ENCODE measurements at places on chromosomes 3 and 15. TPM values are rescaled to one million over a fixed set of nuclear protein-coding genes. Genes with fewer than 3 reads are reported as not detected.

Gene RNF123
- 35.2 TPM for total RNA-seq

Gene LRRC34
- 6.3 TPM for total RNA-seq

Gene RLBP1
- total RNA-seq: not detected

DNA sequence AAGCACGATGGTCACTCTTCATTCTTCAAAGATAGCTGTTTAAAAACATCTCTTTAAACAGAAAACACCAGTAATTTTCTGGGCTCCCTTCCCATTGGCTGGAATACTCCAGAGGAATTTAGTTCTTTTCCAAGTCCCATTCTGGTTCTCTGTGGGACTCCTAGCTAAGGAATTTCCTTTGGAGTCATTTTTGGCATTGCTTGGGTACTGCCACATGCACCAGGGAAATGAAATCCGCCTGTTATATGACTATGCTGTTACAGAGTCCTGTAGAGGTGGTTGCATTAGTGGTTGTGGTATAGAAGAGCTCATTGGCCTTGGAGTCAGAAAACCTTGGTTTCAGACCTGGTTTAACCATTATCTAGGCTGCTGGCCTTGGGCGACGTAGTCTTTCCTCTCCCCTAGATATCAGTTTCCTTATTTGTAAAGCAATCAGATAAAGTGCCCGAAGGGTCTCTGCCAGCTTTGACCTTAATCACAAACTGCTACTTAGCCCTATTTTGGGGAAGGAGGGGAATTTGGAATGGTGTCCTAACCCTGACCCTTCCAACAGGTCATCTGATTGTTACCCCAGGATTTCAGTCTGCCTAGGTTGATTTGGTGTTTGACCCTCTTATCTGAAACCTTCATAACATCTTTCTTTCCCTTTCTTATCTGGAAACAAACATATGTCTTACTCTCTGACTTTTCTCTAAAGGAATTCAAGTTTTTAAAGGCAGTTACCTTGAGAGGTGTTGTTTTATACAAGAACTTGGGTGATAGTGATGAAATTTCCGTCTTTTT is 13.4 kb downstream of the RTP1 start:
- peaks cover 20% of the 10 kb centered on the region for H3K27me3 ChIP-seq
- no peak overlapping the region for H3K27ac ChIP-seq
- no peaks in the 10 kb centered on the region for H3K4me1 ChIP-seq
- no peaks in the 10 kb centered on the region for H3K36me3 ChIP-seq
- DNase-seq: no peak
- H3K4me3 ChIP-seq: no peak overlapping the region

DNA sequence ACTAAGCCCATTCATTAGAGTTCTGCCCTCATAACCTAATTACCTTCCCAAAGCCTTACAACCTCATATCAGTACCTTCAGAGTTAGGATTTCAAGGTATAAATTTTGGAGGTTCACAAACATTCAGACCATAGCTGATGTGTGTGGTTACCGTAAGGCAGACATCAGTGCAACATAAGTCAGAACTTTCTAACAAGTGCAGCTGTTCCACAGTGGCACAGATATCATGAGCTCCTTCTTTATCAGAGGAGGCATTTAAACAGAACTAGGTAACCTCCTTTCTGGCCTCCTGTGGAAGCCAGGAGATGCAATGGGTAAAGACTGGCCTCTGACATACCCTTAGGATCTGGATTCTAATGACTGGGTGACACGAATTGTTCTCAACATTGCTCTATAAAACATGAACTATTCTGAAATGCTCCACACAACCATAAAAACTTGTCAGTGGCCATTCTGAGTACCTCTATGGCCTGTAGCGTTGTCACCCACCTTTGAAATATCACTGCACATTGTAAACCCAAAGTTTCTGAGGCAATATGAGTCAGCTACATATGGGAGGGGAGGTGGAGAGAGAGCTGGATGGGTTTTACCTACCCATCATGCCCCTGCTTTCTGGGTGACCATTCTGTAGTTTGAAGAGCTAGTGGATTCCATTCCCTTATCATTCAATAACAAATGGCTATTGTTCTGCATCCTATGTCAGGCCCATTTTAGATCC is 546.0 kb upstream of the TBL1XR1 start:
- H3K27me3 ChIP-seq: no peaks in the 10 kb centered on the region
- no peaks in the 10 kb centered on the region for H3K4me1 ChIP-seq
- no peak for DNase-seq
- H3K4me3 ChIP-seq: no peak overlapping the region
- no peak overlapping the region for H3K27ac ChIP-seq

DNA sequence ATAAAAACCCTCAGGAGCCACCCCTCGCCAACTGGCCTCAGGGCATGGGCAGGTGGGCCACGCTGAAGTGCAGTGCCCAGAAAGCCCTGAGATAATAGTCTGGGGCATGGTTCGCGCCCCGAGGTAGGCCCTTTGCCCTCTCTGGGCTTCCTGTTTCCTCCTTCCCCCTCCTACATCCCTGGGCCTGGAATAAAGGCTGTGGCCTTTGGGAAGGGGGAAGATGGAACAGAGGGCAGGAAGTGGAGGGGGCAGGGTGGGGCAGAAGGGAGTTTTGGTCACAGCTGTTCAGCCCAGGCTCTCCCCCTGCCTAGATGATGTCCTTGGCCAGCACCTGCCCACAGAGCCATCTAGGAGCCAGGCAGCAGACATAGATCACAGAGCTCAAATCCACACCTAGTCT is 11.3 kb downstream of the CSRNP1 start:
- H3K27me3 ChIP-seq: no peaks in the 10 kb centered on the region
- H3K4me1 ChIP-seq: peaks cover 62% of the 10 kb centered on the region
- no peak overlapping the region for H3K4me3 ChIP-seq
- peaks cover 11% of the 10 kb centered on the region for H3K36me3 ChIP-seq

GRCh38 chr3:52063026-52063723 is 6.8 kb upstream of the DUSP7 start:
- DNase-seq: no peak
- H3K27me3 ChIP-seq: no peaks in the 10 kb centered on the region
- H3K4me1 ChIP-seq: no peaks in the 10 kb centered on the region
- H3K4me3 ChIP-seq: no peak overlapping the region

GRCh38 chr3:194840661-194841514 is 155.2 kb downstream of the FAM43A start:
- no peak overlapping the region for H3K4me3 ChIP-seq
- H3K27me3 ChIP-seq: no peaks in the 10 kb centered on the region
- H3K27ac ChIP-seq: no peak overlapping the region
- no peaks in the 10 kb centered on the region for H3K4me1 ChIP-seq

GRCh38 chr3:157045238-157045850 is 114.6 kb downstream of the CCNL1 start:
- DNase-seq: no peak
- no peaks in the 10 kb centered on the region for H3K36me3 ChIP-seq
- no peaks in the 10 kb centered on the region for H3K4me1 ChIP-seq
- no peak overlapping the region for H3K4me3 ChIP-seq
- peaks cover 26% of the 10 kb centered on the region for H3K27me3 ChIP-seq

- H3K27ac ChIP-seq: no peak overlapping the region
- H3K27me3 ChIP-seq: no peaks in the 10 kb centered on the region
- no peak overlapping the region for H3K4me3 ChIP-seq
- H3K4me1 ChIP-seq: no peaks in the 10 kb centered on the region
Measured at GRCh38 chr3:95926904-95927501, 887.4 kb upstream of the EPHA6 start.
